Cerebellar nuclear complex (tissue), 1 donor: ENCODE measurements at places on chromosomes 11 and 22.

- DNase-seq: no peak
Measured at GRCh38 chr11:473962-474785, 24.1 kb downstream of the PTDSS2 start.

GRCh38 chr22:43455846-43456245, 44.0 kb downstream of the MPPED1 start:
- no peak for DNase-seq

- no peak for DNase-seq
Measured at GRCh38 chr11:72524711-72525110, 90.4 kb upstream of the CLPB start.

DNA sequence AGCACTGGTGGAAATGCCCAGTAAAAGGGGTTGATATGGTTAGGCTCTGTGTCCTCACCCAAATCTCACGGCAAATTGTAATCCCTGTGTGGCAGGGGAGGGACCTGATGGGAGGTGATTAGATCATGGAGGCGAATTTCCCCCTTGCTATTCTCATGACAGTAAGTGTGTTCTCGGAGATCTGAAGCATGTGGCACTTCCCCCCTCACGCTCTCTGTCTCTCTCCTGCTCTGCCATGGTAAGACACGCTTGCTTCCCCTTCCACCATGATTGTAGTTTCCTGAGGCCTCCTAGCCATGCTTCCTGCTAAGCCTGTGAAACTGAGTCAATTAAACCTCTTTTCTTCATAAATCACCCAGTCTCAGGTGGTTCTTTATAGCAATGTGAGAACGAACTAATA, 37.4 kb downstream of the PACSIN2 start:
- DNase-seq: no peak

DNA sequence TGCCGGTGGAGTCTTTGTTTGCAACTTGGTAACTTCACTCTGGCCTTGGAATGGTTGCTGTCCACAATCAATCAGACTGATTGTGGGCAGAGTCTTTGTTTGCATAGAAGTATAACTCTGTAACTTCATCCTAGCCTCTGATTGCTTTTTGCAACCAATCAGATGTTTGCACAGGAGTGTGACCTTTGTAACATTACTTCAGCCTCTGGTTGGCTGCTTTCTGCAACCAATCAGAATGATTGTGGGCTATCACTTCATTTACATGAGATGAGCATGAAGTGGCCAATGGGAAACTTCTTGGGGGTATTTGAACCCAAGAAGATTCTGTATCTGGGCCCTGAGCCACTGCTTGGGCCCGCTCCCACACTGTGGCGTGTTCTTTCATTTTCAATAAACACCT, 79.6 kb upstream of the CLDN5 start:
- no peak for DNase-seq

DNA sequence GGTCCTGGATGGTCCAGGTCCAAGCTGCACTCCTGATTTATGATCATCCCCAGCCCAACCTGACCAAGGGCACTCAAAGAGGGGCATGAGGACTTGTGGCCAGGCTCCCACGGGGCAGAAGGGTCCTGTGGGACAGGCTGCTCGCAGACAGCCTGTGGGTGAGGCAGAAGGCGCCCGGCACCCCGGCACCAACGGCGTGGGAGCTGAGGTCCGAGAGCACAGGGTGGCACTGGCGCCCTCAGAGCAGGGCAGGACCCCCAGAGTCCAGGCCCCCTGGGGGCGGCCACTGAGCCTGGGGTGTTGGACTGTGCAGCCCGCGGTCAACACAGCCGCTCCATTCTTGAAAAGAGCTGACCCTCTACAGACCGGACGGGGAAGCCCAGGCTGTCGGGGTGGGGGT, 3.3 kb downstream of the IL17REL start:
- DNase-seq: no peak

DNA sequence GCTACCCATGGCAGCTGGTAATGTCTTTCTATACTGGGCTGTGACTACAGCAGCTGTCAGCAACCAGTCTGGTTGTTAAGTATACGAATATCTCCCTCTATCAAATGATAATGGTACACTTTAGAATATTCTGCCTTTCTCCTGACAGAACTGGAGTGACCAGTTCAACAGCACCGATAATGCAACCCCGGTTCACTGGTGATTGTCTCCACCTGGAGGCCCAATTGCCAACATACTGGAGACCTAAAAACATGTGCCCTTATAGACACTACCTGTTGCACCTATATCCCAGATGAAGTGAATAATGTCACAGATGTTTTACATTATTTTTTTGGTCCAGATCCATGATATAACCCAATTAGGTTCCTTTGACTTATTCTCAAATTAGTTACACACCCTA, 21.1 kb downstream of the OR5P2 start:
- no peak for DNase-seq

- DNase-seq: no peak
Measured at GRCh38 chr11:126102436-126102981, 39.8 kb upstream of the CDON start.

GRCh38 chr22:40703736-40704135, 24.5 kb downstream of the MCHR1 start:
- no peak for DNase-seq

DNA sequence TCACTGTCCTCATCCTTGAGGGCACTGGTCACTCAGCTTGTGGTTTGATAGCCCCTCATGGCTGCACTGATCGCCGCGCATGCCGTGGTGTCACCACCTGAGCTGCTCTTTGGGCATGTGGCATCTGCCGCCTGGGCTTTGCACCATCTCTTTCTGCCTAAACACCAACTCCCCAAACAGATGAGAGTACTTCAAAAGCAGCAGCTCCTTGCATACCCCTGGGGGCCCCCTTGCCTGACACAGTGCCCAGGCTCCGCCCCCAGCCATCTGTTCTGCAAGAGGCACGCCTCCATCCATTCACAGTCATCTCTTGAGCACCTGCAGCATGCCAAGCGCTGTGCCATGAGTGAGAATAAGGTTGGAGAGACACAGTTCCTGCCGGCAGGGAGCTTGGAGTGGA, 104.5 kb upstream of the B3GAT1 start:
- no peak for DNase-seq

GRCh38 chr22:49724030-49724892, 103.4 kb downstream of the BRD1 start:
- DNase-seq: no peak

- DNase-seq: no peak
Measured at GRCh38 chr11:86621854-86622253, 50.6 kb downstream of the ME3 start.

GRCh38 chr11:82043316-82043715, 690.3 kb downstream of the FAM181B start:
- DNase-seq: no peak

DNA sequence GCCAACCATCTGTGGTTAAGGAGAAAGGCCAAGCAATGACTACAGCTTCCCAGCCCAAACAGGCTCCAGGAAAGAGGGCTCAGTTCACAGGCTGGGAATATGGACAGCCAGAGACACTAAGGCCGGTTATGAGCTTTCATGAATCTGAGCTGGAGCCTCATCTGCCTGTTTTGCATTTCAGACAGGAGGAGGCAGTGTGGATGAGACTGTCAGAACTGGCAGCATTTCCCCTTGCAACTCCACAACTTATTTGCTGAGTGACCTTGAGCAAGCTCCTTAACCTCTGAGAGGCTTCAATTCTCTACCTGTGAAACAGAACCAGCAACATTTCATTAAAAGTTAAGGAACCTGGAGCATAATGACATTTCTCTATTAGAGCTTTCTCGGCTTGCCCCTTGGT, 264.0 kb downstream of the ETS1 start:
- no peak for DNase-seq

- no peak for DNase-seq
Measured at GRCh38 chr11:38006466-38006865, 1408.4 kb upstream of the RAG2 start.

GRCh38 chr11:17724020-17724908, 4.9 kb downstream of the MYOD1 start:
- no peak for DNase-seq

DNA sequence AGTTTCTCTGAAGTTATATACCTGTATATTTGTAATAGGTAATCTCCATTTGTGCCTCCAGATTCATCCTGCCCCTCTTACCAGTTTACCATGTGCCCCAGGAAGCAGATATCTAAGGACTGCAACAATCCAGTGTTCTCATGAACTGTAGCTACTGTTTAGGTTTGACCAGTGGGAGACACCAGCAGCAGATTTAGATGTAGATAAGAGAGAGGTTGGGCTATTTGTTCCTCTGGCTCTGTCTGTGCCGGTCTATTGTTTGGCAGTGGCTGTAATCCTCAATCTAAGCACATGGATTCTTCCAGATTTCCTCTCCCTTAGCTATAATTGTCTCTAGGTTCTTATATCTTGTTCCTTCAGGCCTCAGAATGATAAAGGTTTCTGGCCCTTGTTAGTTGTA, 88.4 kb downstream of the ANO3 start:
- DNase-seq: no peak

- no peak for DNase-seq
Measured at GRCh38 chr11:9118277-9118676, 26.9 kb upstream of the SCUBE2 start.

DNA sequence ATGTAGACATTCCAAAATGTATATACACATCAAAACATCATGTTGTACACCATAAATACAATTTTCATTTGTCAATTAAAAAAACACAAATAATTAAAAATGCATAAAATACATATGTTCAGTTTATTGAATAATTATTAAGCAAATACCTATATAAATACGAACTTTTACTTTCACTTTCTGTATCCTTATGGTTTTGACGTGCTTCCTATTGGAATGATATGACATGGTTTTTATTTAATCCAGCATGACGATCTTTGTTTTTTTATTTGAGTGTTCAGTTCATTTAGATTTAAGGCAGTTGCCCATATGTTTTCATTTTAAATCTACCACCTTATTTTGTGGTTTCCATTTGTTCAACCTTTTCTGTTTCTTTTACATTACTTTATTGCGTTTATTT, 198.3 kb upstream of the PLET1 start:
- no peak for DNase-seq

DNA sequence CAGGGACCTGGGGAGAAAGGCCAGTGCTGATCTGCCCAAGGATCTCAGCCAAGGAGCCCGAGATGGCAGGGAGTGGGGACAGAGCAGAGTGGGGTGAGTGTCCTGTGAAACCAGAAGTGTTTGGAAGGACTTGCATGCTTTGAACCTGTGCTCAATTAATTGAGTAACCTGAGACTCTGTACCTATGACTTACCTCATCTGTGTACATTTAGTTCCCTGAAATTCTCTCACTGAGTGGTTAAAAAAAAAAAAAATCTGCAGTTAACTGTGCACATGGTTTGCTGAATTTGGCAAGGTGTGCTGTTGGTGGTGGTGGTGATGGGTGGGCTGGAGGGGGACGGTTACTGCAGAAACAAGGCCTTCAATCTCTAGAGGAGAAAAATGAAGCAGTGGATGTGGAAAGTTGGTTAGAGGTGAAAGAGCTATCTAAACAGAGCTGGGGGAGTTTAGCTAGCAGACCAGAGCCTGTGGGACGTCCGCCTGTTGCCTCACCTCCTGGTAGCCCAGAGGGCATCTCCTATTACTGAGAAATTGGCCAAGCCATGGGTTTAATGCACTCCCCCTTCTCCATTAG, 8.3 kb upstream of the SORL1-AS1 start:
- no peak for DNase-seq

DNA sequence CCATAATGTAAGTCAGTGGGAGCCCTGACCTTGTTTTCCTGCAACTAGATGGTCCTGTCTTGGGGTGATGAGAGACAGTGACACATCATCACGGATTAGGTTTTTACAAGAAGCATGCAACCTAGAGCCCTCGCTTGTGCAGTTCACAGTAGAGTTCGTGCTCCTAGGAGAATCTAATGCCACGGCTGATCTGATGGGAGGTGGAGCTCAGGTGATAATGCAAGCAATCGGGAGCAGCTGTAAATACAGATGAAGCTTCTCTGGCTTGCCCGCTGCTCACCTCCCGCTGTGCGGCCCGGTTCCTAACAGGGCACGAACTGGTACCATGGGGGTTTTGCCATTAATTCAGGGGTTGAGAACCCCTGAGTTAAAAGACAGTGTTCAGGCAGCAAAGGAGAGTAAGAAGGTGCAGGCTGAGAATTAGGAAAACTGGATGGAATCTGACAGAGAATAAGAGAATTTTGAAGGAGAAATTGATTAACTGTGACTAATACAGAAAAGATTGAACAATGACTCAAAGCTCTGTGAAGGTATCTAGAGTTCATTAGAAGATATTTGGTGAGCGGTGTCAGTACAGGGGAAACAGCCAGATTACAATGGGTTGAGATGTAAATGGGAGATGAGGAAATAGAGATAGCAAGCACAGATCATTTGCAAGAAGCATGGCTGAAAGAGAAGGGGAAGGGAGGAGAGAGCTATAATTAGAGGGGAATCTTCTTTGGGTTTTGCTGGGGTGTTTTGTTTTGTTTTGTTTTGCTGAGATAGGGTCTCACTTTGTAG, 21.0 kb downstream of the WEE1 start:
- no peak for DNase-seq

- no peak for DNase-seq
Measured at GRCh38 chr11:89625171-89625570, 84.9 kb upstream of the TRIM77 start.

GRCh38 chr22:26050079-26050478, 119.2 kb upstream of the SEZ6L start:
- no peak for DNase-seq

GRCh38 chr11:71444811-71445210, 3.4 kb downstream of the DHCR7 start:
- DNase-seq: no peak

- no peak for DNase-seq
Measured at GRCh38 chr11:2868506-2869133, 17.0 kb downstream of the CDKN1C start.

DNA sequence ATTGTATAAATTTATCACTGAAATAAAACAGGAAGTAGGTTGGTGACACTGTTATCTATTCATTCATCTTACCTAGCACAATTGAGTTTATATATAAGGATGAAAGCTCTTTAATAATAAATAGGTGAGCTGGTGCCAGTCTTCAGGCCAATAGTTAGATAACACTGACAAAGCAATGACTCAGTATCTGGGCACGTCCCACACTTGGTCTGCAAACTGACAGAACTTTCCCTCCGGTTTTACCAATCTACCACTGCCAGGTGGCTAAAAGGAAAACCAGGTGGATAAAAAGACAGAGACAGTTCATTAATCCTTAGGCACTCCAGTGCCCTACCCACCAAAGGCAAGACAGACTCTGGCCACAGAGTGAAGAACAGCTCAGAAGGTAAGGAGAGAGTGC, 17.6 kb downstream of the DDB1 start:
- DNase-seq: no peak

DNA sequence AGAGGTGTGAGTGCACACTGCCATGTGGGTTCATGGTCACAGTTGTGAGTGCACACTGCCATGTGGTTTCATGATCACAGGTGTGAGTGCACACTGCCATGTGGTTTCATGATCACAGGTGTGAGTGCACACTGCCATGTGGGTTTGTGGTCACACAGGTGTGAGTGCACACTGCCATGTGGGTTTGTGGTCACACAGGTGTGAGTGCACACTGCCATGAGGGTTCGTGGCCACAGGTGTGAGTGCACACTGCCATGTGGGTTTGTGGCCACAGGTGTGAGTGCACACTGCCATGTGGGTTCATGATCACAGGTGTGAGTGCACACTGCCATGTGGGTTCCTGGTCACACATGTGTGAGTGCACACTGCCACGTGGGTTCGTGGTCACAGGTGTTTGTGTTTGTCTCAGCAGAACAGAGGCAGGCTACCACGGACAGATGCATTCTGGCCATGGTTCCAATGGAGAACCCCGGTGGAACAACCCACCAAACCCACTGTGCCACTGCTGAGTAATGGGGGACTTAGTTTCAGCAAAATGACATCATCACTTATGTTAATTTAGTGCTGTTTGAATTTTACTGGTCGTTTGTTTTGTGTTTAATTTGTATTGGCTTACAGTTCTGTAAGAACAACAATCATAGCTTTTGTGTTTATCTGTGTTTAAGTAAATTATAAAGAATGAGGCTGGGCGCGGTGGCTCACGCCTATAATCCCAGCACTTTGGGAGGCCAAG, 57.2 kb downstream of the RPS6KA4 start:
- no peak for DNase-seq
